ENCODE measurements at places on chromosomes 16 and 17.

DNA sequence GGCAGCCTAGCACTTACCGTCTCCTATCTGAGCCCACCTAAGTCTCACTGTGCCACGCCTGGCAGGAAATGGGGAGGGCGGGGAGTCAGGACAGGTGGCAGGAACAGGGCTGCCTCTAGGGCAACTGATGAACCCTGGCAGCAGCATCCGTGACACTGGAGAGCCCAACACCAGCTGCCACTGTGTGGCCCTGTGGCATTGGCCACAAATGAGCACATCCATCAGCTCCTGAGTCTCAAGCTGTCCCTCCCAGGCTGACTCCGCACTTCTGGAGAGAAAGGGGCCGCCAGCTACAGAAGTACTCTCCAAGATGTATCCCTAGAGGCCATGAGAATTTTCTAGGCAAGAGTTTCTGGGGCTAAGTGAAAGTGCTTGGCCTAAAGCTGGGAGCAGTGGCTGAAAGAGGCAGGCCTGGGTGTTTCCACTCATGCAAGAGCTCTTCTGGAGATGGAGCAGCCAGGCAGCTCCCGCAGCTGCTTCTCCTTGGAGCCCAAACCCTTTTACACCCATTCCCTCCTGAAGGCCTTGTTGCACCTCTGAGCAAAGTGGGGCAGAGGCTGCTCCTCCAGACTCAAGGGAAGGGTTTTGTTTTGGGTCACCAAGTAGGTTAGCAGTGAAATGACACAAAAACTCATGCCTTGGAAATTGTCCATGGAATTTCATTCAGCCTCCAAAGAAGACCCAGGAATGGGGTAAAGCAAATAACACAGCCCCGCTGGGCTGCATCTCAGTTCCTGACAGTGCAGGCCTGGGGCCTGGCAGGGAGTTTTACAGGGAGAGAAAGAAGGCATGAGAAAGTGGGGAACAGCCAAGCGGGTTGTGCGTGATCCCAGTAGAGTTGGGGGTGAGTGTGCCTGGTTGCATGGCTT, 25.8 kb downstream of the PEMT start:
- DNase-seq, result no peak

GRCh38 chr17:62172492-62173291, 107.6 kb upstream of the MED13 start:
- DNase-seq, result no peak

DNA sequence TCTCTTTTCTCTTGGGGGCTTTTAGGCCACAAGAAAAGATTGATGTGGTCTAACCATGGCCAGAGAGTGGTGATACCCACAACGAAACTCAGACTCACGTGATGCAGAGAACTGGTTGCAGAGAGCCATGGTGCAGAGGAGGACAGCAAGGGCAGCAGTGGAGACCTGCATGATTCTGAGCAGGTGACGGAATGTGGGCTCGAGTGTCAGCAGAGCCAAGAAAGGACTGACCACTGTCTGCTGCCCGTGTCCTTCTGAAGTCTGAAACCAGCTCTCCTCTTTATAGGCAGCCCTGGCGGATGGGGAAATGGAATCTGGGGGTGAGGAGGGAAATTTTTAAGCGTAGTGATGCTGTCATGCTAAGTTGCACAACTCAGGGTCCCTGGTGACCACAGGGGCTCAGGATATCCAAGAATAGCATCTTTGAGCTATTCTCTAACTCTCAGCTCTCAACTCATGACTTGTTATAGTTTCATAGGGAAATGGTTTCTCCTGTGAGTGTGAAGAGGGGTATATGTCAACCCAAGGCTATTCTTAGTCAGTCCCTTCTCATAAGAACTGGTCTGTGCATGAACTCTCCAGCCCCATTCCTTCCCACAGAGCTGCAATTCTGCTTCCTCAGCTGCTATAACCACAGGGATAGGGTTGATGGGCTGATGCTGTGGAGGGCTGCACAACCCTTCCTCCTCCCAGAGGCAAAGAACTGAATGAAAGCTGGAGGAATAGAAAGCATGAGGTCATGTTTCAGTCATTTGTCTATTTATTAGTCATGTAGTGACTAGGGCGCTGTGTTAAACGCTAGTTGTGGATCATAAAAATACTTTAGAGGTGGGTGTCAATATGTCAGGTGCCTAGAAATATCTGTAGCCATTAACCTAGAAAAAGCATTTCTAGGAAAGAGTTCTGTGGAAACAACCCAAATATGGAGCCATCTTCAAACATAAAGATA, at the start of gene CCL3:
CCL3 (minus strand) TSS at position 256 of the 949 bp plus-strand sequence; CDS start at position 171, 85 bp downstream.
- DNase-seq, result no peak

DNA sequence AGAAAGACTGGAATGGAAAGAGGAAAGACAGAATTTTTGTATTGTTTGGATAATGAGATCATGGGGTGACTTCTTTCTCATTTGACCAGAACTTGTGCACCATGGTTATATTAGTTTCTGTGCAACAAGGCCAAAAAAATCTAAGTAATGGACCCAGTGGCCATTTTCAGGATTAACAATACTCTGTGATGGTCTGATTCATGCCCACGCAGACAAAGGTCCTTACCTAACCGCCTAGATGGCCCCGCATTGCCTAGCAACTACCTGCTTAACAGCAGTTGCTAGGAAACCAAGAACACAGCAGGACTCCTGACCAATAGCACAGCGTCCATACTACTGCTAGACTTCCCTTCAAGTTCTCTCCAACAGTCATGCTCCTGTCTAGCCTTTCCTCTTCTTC, 22.4 kb downstream of the MIS12 start:
- no peak for DNase-seq

GRCh38 chr16:61415126-61415525, 621.1 kb downstream of the CDH8 start:
- no peak for DNase-seq

GRCh38 chr17:60332574-60332973, 59.4 kb downstream of the USP32 start:
- no peak for DNase-seq

- DNase-seq, result no peak
Measured at GRCh38 chr17:49987681-49988441, 7.2 kb downstream of the DLX3 start.

- DNase-seq, result no peak
Measured at GRCh38 chr16:56347166-56347565, 78.2 kb downstream of the AMFR start.

- DNase-seq, result no peak
Measured at GRCh38 chr16:71811261-71811803, 2.7 kb upstream of the AP1G1 start.

- DNase-seq, result no peak
Measured at GRCh38 chr17:65370669-65371131, 190.7 kb downstream of the AXIN2 start.

- DNase-seq, result no peak
Measured at GRCh38 chr16:78500659-78501270, 401.3 kb downstream of the WWOX start.

GRCh38 chr17:42112552-42113176, at the start of gene DHX58:
Gene DHX58, minus strand, starts transcription at chr17:42112714. Its CDS starts 822 bp downstream, at chr17:42111892.
- peak; percentile 67 for DNase-seq

GRCh38 chr17:74850914-74851313, 8.8 kb downstream of the GRIN2C start:
- DNase-seq, result no peak

- DNase-seq, result no peak
Measured at GRCh38 chr17:59260722-59261121, 40.4 kb downstream of the GDPD1 start.
